ENCODE measurements at places on chromosomes 4 and X. TPM values are rescaled to one million over a fixed set of nuclear protein-coding genes. Genes with fewer than 3 reads are reported as not detected.

DNA sequence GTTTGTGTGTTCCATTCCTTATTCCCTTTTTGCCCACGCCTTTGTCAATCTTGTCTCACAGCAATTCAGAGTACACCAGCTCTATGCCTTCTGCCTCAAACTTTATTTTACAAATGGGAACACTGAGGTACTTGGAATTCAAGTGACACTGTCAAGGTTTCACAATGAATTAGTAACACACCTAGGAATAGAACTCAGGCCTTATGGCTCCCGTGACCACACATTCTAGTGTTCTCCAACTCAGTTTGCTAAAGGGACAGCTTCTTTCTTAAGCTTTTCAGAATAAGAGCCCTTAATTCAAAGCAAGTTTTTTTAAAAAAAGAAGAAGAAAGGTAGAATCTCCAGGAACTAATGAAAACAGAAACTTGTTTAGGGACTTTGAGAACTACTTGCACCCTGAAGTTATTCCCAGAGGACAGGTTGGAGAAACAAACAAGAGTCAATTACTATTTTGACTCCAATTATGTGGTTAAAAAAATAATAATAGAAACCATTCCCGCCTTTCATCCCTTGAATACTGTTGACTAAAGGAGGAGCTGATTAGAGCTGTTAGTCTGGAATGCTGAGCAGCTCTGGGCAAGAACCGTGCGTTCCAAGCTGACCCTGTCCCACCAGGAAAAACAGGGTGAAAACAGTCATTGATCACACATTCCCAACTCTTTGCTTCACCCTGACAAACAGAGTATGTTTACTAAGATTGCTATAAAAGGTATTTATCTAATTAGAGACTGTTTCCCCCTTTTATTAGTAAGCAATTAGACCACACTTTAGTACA is 408.8 kb upstream of the CNKSR2 start:
- no peak for DNase-seq
- H3K27ac ChIP-seq: no peak overlapping the region
- no peaks in the 10 kb centered on the region for H3K36me3 ChIP-seq
- H3K4me1 ChIP-seq: no peaks in the 10 kb centered on the region

The GNRHR gene
- total RNA-seq: not detected

The BMP3 gene
- not detected for total RNA-seq

The CRMP1 gene
- not detected for total RNA-seq

- H3K27ac ChIP-seq: no peak overlapping the region
- peaks cover 4% of the 10 kb centered on the region for H3K4me1 ChIP-seq
- no peak for DNase-seq
- H3K27me3 ChIP-seq: no peaks in the 10 kb centered on the region
Measured at GRCh38 chr4:121375262-121375661, 5.6 kb downstream of the QRFPR start.

DNA sequence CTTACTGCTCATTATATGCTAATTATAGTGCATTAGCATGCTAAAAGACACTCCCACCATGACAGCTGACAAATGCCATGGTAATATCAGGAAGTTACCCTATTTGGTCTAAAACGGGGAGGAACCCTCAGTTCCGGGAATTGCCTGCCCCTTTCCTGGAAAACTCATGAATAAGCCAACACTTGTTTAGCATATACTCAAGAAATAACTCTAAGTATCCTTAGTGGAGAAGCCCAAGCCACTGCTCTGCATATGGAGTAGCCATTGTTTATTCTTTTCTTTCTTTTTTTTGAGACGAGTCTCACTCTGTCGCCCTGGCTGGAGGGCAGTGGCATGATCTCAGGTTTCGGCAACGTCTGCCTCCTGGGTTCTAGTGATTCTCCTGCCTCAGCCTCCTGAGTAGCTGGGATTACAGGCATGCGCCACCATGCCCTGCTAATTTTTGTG is 15.5 kb downstream of the NUDT6 start:
- H3K36me3 ChIP-seq: no peaks in the 10 kb centered on the region
- no peak overlapping the region for H3K27ac ChIP-seq
- H3K4me3 ChIP-seq: no peak overlapping the region
- H3K27me3 ChIP-seq: no peaks in the 10 kb centered on the region

All from CD4-positive, alpha-beta memory T cell (primary cell).